ENCODE measurements at places on chromosomes 3 and 15.

DNA sequence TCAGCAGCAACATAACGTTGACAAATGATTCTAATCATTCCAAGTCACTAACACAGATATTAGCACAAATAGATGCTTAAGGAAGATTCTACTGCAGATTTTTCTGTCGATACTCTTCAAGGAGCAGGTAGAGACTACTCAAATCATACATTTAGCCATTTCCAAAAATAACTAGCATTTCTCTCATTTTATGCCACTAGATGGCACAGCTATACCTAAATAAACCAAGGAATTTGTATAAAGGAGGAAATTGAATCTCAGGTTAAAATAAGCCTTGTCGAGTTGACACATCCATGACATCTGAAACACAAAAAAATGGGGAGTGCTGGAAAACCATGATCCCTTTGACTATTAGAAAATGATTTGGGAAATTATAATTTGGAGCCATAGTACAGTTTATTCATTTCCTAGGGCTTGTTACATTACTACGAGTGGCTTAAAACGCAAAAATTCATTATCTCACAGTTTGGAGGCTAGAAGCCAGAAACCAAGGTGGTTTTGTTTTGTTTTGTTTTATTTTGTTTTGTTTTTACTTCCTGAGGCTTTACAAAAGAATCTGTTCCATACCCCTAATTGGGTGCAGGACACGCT, 59.5 kb upstream of the STRIT1 start:
- no peak for DNase-seq

- DNase-seq = no peak
Measured at GRCh38 chr3:11445883-11446282, 173.7 kb downstream of the ATG7 start.

GRCh38 chr15:100211855-100212850, 129.6 kb downstream of the ADAMTS17 start:
- DNase-seq = no peak

- no peak for DNase-seq
Measured at GRCh38 chr3:190060192-190060775, 60.4 kb downstream of the P3H2 start.

DNA sequence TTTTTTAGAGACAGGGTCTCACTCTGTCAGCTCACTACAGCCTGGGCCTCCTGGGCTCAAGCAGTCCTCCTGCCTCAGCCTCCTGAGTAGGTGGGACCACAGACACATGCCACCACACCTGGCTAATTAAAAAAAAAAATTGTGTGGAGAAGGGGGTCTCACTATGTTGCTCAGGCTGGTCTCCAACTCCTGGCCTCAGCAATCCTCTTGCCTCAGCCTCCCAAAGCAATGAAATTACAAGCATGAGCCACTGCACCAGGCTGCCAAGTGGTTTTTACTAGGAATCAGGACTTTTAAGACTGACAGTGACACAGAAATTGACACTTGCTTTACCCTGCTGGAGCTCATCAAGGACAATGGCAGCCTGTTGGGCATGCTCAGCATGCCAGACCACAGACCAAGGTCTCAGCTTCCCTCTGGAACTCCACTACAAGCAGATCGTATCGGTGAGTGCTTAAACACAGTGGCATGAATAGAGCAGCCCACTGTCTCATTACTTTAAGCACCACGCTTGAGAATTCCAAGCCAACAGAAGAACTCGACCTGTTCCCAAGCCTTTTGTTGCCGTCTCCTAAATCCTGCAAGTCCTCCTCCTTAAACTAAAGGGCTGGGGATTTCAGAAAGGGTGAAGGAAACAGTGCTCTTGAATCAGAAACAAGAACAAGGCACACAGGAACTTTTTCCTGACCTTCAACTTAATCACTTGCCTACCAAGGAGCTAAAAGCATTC, 41.4 kb downstream of the EOMES start:
- no peak for DNase-seq

DNA sequence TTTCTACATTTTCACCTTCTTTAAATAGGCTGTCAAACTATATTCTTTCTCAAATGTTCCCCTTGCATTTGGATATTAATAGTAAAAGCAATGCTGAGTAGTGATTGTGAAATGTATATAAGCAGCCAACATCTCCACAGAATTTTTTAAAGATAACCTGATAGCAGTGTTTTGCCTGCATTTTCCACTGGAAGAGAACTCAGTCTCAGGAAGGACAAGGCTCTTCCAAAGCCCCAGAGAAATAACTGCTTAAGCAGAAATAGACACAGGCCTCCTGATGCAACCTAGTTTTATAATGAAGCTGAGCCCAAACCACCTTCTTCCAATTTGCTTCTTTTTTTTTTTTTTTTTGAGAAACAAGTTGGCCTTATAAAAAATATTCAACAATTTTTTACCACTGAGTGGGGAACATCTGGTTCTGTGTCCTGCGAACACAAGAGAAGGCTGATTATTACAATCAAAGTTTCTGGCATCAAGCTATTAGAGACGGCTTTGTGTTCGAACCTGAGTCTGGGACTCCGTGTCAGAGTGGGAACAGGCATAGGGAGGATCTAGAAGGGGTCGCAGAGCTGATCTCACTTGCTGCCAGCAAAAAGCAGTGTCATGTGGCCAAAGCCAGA, 332.5 kb upstream of the TBL1XR1 start:
- no peak for DNase-seq

- no peak for DNase-seq
Measured at GRCh38 chr15:57540211-57540610, 51.5 kb upstream of the MYZAP start.

- no peak for DNase-seq
Measured at GRCh38 chr15:25241241-25241801, 197.5 kb downstream of the UBE3A start.

DNA sequence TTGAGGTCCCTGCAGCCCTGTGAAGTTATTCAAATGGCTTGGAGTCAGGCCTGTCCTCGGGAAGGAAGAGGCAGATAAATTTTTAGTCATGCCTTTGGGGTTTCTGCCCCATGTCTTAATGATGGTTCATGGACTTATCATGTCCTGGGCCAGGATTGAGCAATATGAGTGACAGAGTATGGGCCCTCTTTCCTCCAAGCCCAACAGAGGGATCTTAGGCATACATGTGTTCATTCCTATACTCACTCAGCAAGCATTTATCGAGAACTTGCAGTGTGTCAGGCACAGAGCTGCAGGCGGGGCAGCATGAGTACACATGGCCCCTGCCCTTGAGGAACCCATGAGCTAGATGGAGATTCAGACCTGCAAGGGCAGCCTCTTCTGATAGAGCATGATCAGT, 6.2 kb downstream of the ESYT3 start:
- no peak for DNase-seq

DNA sequence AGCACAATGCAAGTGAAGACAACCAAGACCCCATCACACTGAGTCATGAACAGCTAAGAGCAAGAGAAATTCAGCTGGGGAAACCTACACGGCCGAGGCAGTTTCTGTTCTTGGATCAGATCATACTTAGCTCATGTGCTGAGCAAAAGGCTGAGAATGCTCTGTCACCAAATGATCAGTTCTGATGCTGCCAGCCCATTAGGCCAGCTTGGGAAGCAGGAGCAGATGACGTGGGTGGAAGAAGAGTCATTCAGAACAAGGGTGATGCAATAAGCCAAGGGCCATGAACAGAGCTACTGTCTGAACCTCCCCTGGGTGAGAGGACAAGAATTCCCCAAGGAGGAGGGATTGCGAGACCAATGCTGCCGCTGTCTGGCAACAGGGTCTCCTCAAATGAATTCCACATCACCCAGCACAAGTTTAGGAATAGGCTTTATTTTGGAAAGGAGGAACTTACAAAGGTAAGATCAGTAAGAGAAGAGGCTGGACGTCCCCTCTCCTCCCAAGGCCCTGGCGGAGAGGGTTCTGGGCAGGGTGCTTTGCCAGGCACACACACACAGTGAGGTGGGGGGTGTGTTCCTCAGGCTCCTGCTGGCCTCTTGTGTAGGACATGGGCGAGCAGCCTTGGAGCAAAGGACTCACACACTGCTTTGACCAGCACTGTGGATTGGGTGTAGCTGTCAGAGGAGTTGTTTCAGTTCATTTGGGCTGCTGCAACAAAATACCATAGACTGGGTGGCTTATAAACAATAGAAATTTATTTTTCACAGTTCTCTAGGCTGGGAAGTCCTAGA, 65.6 kb upstream of the CTXND1 start:
- no peak for DNase-seq

- no peak for DNase-seq
Measured at GRCh38 chr3:156542101-156543042, 12.5 kb downstream of the SSR3 start.
